ENCODE measurements at places on chromosomes 6 and 20.

GRCh38 chr6:45969883-45970282 lies 45.8 kb downstream of the CLIC5 start:
- no peak for DNase-seq

DNA sequence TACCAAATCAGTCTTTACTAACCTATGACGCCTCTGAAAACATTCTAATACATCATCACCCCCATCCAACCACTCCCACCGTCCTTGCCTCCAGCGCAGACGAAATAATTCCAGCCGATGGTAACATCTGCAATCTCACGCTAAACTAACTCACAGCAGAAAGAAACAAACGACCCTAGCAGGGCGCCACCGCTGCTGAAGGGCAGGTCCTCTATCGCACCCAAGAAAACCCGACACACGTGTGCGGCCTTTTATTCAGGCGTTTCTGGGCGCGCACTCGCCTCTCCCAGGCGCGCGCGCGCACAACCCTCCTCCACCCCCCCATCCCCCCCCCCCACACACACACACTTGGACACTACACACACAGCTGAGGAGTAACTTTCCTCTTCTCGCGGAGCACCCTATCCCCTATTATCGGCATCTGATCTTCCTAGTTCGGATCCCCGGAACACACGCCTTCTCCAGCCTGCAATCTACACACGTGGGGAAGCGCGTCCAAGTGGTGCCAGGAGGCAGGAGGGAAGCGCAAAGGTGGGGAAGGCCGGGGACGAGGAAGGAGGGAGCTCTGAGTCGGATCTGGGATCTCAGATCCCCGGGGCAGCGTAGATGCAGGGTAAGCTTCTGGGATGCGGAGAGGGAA lies 1.4 kb downstream of the GFOD1 start:
- no peak for DNase-seq

GRCh38 chr6:120279466-120280167 lies 930.1 kb upstream of the MAN1A1 start:
- no peak for DNase-seq

DNA sequence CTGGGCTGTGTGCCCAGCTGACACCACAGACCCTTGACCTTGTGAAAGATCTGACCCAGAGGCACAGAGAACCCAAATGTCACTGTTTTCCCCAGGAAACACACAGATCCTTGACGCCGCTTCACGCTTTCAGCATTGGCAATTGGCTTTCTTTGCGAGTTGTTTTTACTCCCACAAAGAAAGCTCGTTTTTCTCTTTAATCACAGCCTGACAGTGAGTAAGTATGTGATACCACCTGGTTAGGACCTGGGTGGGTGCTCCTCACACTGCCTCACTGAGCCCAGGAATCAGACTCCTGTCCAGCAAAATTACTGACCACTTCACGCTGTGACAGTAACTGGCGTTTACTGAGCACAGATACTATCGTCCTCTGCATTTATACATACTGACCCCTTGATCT lies 13.0 kb downstream of the RPL10A start:
- no peak for DNase-seq

DNA sequence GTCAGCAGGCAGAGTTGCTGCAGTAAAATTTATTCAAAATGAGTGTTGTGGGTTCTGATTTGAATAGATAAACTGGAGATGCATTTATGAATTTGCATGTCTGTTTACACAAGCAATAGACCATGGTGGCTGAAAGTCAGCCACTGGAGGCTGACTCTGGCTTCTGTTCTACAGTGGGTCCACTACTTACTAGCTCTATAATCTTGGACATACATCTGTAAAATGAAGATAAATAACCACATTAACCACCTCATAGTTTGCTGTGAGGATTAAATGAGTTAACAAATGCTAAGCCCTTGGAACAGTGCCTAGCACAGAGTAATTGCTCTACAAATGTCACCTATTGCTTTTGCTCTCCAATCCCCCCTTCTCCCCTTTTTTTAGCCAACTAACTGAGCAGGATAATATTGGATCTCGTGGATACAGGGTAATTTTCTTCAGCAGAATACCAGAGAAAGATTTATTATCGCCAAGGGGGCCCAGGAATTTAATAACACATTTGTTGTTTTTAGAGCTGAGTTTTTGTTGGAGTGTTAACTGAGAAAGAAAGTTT lies 1.4 kb upstream of the PM20D2 start:
- no peak for DNase-seq
